ENCODE measurements at places on chromosomes 2 and 18.
A peak's percentile ranks its signal among the peaks of the same experiment; 100 is the strongest.

GRCh38 chr2:121046335-121046734, 238.7 kb downstream of the TFCP2L1 start:
- no peak overlapping the region for H3K4me3 ChIP-seq
- no peaks in the 10 kb centered on the region for H3K36me3 ChIP-seq

GRCh38 chr2:144242311-144242710, 277.6 kb downstream of the ZEB2 start:
- no peak overlapping the region for H3K4me3 ChIP-seq
- H3K36me3 ChIP-seq: no peaks in the 10 kb centered on the region
- DNase-seq: no peak
- H3K27me3 ChIP-seq: no peaks in the 10 kb centered on the region
- H3K4me1 ChIP-seq: peaks cover 12% of the 10 kb centered on the region

DNA sequence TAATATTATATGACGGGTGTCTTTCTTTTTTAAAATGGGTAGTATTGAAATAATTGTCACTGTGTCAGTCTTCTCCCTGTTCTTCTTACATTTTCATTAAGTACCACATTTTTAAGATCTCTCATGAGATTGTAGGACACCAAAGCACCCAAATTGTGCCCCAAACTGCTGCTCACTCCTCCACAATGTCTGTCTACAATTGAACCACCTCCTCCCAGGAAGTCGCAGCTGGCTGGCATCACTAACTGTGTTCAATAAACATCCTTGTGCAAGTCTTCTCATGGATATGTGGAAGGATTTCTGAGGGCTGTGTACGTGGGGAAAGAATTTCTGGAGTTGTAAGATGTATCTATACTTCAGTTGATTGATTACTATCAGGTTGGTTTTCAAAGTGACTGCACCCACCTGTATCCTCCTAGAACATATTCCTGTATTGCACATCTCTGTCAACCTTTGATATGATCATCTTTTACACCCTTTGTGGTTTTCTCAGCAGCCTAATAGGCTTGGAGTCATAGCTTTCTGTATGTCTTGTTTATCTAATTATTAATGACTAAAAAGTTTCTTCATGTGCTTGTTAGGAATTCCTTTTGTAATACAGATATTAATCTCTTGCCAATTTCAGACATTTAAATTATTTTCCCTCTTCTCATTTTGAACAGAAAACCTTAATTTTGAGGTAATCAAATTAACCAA, 774.9 kb downstream of the RNF144A start:
- no peaks in the 10 kb centered on the region for H3K4me1 ChIP-seq
- H3K4me3 ChIP-seq: no peak overlapping the region
- no peaks in the 10 kb centered on the region for H3K27me3 ChIP-seq

DNA sequence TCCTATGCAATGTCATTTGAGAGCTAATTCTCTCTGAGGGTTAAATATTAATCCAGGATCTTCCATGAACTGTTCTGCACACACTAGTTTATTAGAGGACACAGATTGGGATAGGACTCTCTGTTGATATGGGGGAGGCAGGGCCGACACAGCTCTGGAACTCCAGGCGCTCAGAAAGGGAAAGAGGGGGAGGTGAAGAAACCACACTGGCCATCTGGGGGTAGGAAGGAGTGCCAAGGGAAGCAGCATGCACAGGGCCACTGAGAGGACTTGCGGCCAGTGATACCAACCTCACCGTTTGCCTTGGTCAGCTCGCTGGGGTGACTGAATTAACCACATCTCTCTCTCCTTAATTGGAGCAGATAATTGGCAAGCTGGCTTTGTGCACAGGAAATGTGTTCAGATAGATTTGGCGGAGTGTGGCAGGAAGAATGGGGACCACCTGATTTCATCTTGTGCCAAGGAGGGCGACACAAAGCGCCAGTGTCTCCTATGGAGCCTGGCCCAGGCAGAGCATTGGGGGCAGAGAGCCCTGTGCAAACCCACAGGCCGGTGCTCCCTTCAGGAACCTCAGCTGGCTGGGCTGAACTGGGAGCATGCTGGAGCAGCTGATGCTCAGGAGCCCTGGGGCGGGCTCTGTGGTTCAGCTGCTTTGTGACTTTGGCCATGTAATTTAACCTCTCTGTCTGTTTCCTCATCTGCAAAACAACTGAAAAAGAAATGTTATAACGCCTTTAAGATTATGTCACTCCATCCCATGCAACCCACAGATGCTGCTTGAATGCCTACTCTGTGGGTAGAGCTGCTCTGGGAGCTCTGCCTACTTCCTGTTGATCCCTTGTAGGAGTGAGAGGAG, 114.7 kb upstream of the STON1 start:
- H3K27ac ChIP-seq: peak overlapping the region; percentile 76
- no peak for DNase-seq
- H3K27me3 ChIP-seq: peaks cover 3% of the 10 kb centered on the region
- no peaks in the 10 kb centered on the region for H3K36me3 ChIP-seq

GRCh38 chr18:46815661-46816060, 58.8 kb upstream of the ST8SIA5 start:
- no peaks in the 10 kb centered on the region for H3K4me1 ChIP-seq
- H3K36me3 ChIP-seq: no peaks in the 10 kb centered on the region
- H3K4me3 ChIP-seq: no peak overlapping the region
- no peaks in the 10 kb centered on the region for H3K27me3 ChIP-seq
- no peak for DNase-seq
- H3K27ac ChIP-seq: no peak overlapping the region

DNA sequence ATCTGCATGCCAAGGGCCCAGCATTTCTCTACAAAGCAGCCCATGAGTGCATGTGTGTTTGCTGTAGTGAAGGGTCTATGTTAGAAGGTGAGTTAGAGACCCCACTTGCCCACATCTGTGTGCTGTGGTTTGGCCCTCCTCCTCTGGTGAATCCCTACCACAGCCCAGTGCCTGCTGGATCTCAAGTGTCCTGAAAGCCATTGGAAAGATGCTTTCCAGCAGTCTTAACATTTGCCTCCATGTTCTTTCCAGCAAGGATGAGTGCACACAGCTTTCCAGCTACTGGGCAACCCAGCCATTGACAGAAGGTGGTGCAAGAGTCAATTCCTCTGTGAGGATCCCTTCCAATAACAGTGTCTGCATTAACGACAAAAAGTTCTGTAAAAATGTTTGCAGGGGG, 13.6 kb downstream of the CRIM1 start:
- DNase-seq: no peak
- H3K27ac ChIP-seq: no peak overlapping the region
- peaks cover 3% of the 10 kb centered on the region for H3K27me3 ChIP-seq
- H3K4me3 ChIP-seq: no peak overlapping the region
- H3K36me3 ChIP-seq: peaks cover 10% of the 10 kb centered on the region
- H3K4me1 ChIP-seq: peaks cover 81% of the 10 kb centered on the region

- no peaks in the 10 kb centered on the region for H3K36me3 ChIP-seq
- H3K27ac ChIP-seq: no peak overlapping the region
- peaks cover 15% of the 10 kb centered on the region for H3K27me3 ChIP-seq
- peaks cover 10% of the 10 kb centered on the region for H3K4me1 ChIP-seq
Observed at GRCh38 chr2:136767030-136767429, 1.7 kb downstream of the THSD7B start.

DNA sequence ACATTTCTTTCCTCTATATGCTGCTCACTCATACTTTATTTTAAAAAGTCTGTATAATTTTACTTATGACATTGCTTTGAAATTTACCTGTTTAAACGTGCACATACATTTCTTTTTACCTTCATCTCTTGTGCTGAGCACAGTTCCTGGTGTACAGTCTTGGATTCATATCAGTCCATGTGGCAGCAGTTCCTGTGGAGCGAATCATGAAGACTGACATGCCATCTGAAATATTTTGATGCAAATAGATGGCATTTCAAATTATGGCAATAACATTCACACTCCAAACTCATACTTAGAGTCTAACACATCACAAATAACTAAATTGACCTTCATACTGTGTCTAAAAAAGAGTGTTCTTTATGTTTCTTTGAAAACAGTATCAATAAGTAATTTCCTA, 90.3 kb upstream of the CDH2 start:
- H3K27ac ChIP-seq: no peak overlapping the region
- H3K27me3 ChIP-seq: no peaks in the 10 kb centered on the region
- no peak overlapping the region for H3K4me3 ChIP-seq
- DNase-seq: no peak

GRCh38 chr2:175612280-175612679, 389.8 kb downstream of the LNPK start:
- H3K27ac ChIP-seq: no peak overlapping the region
- H3K4me3 ChIP-seq: no peak overlapping the region

- H3K4me1 ChIP-seq: peaks cover 13% of the 10 kb centered on the region
- DNase-seq: no peak
- no peak overlapping the region for H3K4me3 ChIP-seq
- peaks cover 13% of the 10 kb centered on the region for H3K36me3 ChIP-seq
- no peak overlapping the region for H3K27ac ChIP-seq
Observed at GRCh38 chr2:105104208-105104731, 66.4 kb downstream of the MRPS9 start.

DNA sequence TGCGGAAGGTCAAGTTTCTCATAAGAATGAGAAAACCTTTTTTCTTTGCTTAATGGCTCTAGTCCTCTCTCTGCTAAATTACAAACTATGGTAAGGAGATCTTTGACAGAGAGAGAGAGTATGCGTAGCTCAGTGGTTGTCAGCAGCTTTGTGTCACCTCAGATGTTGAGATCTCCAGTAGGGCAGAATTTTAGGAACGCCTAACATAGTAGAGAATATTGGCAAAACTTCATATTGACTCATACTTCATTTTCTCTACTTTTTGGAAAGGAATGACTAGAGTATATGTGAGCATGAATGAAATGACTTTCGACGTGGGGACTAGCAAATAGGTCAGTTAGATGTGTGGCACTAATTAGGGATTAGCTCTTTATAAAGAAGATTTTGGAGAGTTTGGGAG, 64.0 kb downstream of the WDR7 start:
- H3K36me3 ChIP-seq: no peaks in the 10 kb centered on the region
- H3K27ac ChIP-seq: no peak overlapping the region
- H3K27me3 ChIP-seq: no peaks in the 10 kb centered on the region
- no peak overlapping the region for H3K4me3 ChIP-seq
- DNase-seq: no peak
- H3K4me1 ChIP-seq: no peaks in the 10 kb centered on the region

DNA sequence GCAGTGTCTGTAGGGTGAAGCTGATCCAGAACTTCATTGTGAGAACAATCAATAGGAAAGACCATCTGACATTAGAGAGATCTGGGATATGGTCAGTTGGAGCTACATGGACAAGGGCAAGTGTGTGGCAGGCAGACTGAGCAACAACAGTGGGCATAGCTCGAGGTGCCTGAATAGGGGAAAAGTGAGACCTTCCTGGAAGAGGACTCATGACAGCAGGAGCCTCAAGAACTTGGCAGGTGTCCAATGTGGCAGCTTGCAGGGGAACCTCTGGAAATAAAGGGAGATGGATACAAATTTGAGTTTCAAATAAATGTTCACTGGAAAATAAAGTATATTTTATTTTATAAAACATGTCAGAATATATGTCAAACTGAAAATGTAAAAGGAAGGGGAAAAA, 117.9 kb downstream of the TANC1 start:
- peaks cover 14% of the 10 kb centered on the region for H3K27me3 ChIP-seq
- no peak overlapping the region for H3K4me3 ChIP-seq

GRCh38 chr2:39618736-39619135, 47.0 kb upstream of the TMEM178A start:
- no peaks in the 10 kb centered on the region for H3K4me1 ChIP-seq
- no peak overlapping the region for H3K4me3 ChIP-seq

DNA sequence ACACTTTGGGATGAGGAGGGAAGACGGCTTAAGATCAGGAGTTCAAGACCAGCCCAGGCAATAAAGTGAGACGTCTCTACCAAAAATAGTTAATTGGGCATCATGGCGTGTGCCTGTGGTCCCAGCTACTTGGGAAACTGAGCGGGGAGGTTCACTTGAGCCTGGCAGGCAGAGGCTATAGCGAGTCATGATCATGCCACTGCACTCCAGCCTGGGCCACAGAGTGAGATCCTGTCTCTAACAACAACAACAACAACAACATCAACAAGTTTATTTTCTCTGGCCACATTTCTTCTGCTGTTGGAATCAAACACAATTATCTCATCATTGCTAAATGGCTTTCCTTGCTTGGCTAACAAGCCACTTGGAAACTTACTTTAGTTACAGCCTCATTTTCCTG, 13.4 kb downstream of the NIFK start:
- H3K27me3 ChIP-seq: no peaks in the 10 kb centered on the region
- H3K36me3 ChIP-seq: peaks cover 12% of the 10 kb centered on the region
- peaks cover under 1% of the 10 kb centered on the region for H3K4me1 ChIP-seq
- no peak overlapping the region for H3K27ac ChIP-seq
- H3K4me3 ChIP-seq: no peak overlapping the region

DNA sequence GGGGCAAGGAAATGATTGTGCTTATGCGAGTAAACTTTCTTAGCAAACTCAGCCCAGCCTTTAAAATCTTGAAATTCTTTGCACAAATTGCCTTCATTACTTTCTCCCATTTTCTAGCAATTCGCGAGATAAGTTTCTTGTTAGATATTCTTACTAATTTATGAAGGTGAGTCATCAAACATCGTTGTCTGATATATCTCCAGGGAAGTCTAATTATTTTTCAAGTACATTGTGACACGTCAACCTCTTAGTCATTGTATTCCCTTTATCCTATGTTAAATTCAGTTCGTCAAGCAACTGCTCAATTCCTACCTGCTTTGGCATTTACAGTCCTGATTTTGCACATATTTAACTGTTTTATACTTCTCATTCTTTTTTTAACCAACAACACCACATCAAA, 854.5 kb upstream of the CRIM1 start:
- no peak overlapping the region for H3K27ac ChIP-seq
- peaks cover 9% of the 10 kb centered on the region for H3K4me1 ChIP-seq
- DNase-seq: no peak
- no peaks in the 10 kb centered on the region for H3K36me3 ChIP-seq

DNA sequence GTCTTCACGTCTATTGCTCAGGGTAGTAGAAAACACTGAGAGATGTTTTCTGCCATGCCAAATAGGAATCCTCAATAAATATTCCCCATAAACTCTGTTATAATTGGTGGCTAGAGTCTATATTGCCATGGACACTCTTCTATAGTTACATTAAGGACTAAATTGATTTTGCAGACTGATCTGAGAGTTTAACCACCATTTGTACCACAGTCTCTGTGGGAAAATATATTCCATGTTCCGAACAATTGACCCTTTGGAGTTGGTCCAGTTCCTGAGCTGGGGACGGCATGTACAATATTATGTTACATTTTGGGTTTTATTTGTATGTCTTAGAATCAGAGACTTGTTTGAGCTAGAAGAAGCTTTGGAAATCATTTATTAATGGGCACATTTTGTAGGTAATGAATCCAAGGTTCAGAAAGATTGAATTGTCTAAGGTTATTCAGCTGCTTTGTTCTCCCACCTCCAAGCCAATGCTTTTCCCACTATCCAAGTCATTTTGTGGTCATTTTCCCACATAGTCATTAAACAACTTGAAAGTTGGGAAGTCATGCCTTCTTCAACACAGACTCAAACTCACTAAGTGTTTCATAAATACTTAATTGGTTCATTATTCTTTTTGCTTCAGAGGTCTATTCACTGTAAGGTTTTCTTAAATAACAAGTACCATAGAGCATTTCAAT, 5.1 kb upstream of the PPP1CB start:
- peaks cover 2% of the 10 kb centered on the region for H3K27me3 ChIP-seq
- H3K27ac ChIP-seq: no peak overlapping the region
- H3K4me1 ChIP-seq: peaks cover 11% of the 10 kb centered on the region
- H3K4me3 ChIP-seq: no peak overlapping the region
- H3K36me3 ChIP-seq: no peaks in the 10 kb centered on the region

GRCh38 chr2:226728996-226729395, 70.6 kb downstream of the IRS1 start:
- no peak overlapping the region for H3K27ac ChIP-seq
- no peak for DNase-seq
